ENCODE measurements at places on chromosomes 7 and 10. TPM values are rescaled to one million over a fixed set of nuclear protein-coding genes. Genes with fewer than 3 reads are reported as not detected.

ERLIN1 gene
- total RNA-seq = 15.1 TPM

WNT8B gene
- total RNA-seq = 0.29 TPM

DNA sequence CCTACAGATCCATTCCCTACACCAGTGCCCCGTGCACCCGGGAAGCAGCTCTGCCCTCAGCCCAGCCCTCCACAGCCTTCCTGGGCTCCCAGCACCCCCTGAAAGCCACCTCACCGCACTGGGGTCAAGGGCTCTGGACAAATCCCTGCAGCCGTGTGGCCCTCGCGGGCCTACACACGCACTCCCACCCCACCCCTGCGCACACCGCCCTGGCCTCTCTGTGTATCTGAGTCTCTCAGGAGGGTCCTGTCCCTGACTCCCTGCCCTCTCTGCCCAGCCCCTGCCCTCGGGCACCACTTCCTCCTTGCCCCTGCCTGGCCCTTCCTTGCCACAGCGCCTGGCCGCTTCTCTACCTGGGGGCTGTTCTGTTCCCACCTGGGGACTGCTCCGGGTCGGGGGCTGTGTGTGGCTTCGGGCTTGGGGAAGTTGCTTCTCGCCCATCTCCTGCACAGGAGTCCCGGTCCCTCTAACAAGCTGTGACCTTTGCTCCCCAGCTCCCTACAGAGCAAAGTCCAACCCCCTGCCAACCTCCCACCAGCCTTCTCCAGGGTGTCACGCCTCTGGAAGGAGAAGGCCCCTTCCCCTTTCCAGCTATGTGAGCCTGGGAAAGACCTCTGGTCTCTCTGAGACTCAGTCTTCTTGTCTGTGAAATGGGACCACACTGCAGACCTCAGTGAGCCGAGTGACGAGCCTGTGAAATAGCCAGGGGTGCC lies 1.5 kb downstream of the TMEM184A start:
- no peak for DNase-seq

- no peak for DNase-seq
Observed at GRCh38 chr10:112526906-112527305, 79.9 kb downstream of the VTI1A start.
